Activated CD4-positive, alpha-beta T cell treated with anti-CD3 and anti-CD28 coated beads for 48 hours (primary cell): ENCODE measurements at places on chromosomes 16 and 17.

GRCh38 chr17:40810494-40810893 is 10.7 kb upstream of the KRT28 start:
- no peak for DNase-seq

DNA sequence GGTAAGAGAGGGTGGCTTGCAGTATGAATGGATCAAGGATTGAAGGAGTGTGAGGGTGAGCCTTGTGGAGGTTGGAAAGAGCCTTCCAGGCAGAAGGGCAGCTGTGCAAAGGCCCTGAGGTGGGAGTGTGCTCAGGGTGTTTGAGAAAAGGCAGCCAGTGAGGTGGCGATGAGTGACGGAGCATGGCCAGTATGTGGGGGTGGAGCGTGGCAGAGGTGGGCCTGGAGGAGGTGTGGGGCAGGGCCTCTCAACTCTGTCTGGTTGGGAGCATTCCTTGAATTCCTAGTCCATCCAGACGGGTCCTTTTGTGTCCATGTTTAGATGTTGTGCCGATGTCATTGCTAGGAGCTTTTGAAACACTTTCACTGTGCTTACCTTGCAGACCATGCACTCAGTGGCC is 51.3 kb downstream of the EPN2 start:
- no peak for DNase-seq

DNA sequence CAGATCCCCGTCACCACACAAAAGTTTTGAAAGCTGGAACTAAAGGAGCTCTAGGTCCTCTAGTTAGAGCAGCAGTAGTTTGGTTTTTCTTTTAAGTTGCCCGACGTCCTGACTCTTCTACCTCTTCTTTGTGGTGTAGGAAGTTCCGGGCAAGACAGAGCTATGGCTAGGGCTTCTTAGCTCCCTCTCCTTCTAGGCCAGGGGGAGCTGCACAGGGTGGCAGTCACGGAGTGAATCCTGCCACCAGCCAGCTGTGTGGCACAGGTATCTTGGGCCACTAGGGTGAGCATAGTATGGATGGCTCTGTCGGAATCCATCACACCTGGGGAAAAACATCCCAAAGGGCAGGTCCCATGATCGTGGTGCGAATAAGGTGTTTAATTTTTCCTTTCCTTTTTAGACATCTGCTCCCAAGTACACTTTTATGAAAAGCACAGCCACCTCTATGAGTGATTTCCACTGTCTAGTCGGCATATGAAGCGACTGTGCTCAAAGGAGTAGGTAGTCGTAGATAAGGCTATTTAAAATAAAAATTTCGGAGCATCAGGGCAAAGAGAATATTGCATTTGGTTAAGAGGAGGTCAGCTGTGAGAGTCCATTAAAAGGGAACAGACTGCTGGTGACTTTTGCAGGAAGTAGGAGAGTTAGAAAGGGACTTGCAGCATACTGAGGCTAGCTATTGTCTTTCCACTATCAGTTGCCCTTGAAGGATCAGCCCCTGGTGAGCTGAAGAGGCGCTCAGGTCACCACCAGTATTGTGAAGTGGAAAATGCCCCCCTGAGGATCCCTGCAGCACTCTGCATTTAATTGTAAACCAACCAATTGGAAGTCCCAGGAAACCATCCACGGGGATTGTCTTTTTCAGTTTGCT is 2.1 kb downstream of the PRKCA start:
- peak; percentile 49 for DNase-seq

DNA sequence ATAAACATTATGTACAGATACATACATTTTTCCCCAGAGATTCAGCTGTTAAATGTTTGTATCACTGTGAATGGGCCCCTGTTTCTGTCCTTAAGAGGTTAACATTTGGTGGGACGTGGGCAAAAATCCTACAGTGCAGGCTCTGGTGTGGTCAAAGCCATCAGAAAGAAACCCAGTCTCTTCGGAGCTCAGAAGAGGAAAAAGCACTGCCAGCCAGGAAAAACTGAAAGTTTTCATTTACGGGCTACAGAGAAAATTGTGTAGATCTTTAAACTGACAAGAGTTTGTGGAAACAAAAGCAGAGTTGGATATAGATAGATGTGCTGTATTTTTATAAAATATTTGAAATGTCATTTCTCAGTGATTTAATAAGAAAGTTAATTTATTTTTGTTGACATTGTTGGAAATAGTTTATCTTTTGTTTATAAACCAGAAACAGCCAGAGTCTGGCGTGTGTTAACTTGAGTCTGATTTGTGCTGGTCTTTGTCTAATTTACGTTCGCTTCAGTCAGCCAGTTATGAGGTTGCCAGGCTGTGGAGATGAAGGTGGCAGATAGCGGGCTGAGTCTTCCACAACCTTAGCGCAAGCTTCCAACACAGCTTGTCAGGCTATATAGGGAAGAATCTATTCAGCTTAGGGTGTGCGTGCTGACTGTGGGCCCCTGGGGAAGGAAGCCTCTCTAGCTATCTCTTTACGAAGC is 9.5 kb upstream of the TEKT3 start:
- DNase-seq, result no peak

DNA sequence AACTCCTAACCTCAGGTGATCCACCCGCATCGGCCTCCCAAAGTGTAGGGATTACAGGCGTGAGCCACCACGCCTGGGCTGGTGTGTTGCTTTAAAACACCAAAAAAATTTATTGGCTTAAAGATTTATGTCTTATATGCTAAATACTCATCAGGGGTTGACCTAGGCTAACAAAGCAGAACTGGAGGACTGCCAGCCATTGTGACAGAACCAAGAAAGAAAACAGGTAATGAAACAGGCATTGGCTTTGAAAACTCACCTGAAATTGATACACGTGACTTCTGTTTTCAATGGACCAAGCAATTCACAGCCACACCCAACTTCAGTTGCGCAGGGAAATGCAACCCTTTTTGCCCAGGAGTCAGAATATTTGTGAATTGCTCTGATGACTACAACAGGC is 4.9 kb upstream of the PHAF1 start:
- DNase-seq, result no peak
